Esophagus mucosa (tissue), 1 donor: ENCODE measurements at places on chromosomes 1 and 21.

- peak; percentile 44 for ATAC-seq
These were observed 69.3 kb downstream of the KCTD3 start for GRCh38 chr1:215636258-215636965.

DNA sequence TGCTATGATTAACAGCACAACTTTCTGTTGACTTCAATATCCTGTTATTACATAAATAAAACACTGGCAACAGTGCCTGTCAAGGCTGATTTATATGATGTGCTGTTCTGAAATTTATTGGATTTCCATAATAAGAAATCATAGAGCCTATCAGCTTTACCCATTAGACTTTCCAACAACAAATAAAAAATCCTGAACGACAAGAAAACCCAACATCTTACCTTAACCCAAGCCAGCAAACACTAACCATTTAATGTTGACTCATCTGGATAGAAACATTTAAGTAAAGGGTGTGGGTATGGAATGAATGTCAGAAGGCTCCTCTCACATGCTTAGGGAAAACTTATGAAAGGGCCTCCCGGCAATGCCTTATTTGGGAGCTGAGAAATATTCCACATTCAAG is 165.1 kb downstream of the SLC45A1 start:
- ATAC-seq, result peak; percentile 74

DNA sequence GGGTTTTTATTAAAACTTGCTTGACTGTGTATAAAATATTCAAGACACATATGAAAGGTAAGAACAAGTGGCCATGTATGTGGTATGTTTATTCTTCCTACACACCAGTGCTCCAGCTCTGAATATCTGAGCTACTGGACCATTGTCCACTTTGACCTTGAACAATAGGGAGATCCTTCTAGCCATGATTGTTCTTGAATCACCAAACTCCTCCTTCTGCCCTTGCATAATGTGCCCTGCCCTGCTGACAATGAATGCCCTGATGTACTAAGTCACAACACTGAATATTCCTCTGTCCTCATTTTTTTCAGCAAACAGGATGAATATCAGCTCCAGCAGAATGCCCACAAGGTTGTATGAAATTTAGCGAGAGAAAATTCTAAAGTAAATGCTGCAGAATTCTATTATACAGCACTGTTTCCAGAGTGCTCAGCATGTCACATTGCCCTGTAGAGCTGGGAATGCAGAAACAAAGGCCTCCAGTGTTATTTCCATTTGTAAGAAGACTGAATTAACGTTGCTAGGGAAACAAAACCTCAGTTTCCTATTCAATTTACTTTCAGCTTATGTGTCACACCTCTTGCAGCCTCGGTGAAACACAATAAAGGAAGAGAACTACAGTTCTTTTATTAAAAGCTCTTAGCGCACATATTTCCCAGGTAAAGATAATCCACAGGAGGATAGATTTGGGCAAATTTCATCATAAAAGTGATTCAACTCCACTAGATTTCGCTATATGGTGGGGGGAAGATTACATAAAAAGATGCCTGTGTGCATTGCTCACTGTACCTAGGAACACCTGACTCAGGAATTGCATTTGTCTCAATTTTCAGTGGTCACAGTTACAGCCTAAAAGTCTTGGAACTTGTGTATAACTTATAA is 187.4 kb upstream of the ATP1B1 start:
- ATAC-seq, result peak; percentile 66

DNA sequence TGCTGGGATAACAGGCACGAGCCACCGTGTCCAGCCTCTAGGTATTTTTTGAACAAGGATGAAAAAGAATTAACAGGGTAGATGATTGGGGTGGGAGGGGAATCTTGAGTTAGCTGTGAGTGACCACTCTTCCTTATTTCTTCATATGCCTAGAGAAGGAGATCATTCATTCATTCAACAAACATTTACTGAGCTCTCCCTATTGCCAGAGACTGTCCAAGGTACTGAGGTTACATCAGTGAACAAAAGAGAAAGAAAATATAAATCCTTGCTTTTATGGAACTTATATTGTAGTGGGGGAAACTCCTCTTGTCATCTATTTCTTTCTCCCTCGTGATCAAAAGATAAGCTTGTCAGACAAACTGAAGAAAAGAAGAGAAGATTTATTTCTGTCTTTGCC is 62.9 kb downstream of the S1PR1 start:
- no peak for ATAC-seq

DNA sequence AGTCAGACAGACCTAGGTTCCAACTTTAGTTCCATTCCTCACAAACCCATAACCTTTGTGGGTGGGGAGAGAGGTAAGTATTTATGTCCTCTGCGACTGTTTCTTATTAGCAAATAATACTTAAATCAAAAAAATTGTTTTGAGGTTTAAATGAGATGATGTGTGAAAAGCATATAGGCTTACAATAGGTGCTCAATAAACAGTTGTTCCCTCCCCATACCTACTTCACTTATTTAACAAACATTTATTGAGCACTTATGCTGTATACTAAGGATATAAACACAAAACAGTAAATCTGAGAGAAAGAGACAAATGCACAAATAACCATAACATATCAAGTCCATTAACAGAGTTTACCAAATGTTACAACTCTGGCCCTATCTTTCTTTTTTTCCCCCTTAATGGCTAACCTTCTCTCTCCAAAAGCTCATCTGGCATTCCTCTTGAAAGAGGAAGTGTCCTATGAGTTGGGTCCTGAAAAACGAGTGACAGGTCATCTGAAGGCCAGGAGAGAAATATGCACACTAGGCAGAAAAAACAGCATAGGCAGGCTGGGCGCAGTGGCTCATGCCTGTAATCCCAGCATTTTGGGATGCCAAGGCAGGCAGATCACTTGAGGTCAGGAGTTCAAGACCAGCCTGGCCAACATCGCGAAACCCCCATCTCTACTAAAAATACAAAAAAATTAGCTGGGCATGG is 10.3 kb downstream of the PIGM start:
- no peak for ATAC-seq

DNA sequence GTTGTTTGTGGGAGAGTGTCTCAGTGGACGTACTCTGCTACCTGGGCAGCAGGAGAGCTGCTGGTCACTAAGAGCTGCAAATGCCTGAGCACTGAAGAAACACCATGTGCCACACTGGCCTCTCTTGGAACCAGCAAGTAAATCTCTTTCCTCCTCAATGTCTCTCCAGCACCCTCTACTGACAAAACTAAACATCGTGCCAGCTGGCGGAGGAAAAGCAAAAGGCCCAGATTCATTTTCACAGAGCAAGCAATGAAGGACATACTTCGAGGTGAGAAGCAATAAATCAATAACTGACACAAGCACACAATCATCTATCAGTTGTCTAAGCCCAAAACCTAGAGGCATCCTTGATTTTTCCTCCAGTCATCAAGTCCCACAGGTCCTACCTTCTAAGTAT is 78.1 kb downstream of the RERE start:
- ATAC-seq, result no peak

DNA sequence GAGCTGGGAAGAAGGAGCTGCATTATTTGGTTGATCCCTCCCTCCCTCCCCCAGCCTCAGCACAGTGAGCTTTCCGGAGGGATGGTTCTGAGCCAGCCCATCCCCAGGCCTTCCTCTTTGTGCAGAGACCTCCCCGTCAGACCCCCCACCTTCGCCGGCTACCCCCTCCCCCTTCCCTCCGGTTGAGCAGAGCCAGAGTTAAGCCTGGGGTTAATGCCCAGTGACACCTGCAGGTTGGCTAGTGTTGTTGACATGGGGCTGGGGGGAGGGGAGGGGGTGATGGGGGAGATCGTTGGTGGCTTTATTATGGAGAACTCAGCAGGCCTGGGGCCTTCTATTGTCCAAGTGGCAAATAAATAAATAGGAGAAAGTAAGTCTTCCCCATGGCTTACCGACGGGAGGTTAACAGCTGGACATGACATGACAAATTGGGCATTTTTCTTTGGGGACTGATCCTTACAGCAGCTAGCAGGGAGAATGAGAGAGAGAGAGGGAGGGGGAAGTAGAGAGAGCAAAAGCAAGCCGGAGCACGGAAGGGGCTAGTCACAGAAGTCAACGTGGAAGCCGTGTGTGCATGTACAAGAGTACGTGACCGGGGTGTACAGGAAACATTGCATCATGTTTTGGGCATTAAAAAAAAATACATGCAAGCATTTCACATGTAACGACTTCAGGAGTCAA is 131.1 kb downstream of the TMEM53 start:
- ATAC-seq, result no peak

- peak; percentile 20 for ATAC-seq
These were observed 140.8 kb upstream of the RAB4A start for GRCh38 chr1:229130028-229130668.

- peak; percentile 84 for ATAC-seq
These were observed 29.8 kb upstream of the BMP8B start for GRCh38 chr1:39818482-39818881.

DNA sequence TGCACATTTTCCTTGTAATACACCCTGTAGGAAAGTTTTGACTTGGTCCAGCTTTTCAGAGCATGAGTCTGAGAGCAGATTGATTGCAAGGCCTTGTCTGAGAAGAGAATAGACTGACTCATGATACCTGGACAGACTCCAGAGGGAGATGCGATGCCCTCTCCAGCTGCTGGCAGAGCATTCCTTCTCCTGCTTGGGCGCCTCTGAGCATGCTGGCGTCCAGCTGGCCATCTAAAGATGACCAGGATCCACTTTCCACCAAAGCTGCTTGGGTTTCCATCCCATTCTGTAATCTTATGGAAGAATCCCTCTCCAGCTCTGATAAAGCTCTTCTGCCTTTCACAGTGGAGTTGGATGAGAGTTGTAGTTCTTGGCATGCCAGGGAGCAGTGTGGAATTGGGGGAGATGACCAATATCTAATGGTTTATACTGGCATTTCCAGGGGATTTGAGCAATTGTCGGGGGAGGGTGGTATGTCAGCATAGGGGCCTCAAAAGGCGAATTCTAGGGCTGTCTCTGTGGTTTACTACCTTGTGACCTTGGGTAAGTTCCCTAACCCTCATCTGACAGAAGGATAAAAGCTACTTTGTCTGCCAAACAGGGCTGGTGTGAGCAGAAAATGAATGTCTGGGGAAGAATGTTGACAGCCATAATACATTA is 19.5 kb downstream of the SZRD1 start:
- ATAC-seq, result peak; percentile 60

GRCh38 chr1:221097479-221098281 is 218.4 kb downstream of the HLX start:
- ATAC-seq, result peak; percentile 13

DNA sequence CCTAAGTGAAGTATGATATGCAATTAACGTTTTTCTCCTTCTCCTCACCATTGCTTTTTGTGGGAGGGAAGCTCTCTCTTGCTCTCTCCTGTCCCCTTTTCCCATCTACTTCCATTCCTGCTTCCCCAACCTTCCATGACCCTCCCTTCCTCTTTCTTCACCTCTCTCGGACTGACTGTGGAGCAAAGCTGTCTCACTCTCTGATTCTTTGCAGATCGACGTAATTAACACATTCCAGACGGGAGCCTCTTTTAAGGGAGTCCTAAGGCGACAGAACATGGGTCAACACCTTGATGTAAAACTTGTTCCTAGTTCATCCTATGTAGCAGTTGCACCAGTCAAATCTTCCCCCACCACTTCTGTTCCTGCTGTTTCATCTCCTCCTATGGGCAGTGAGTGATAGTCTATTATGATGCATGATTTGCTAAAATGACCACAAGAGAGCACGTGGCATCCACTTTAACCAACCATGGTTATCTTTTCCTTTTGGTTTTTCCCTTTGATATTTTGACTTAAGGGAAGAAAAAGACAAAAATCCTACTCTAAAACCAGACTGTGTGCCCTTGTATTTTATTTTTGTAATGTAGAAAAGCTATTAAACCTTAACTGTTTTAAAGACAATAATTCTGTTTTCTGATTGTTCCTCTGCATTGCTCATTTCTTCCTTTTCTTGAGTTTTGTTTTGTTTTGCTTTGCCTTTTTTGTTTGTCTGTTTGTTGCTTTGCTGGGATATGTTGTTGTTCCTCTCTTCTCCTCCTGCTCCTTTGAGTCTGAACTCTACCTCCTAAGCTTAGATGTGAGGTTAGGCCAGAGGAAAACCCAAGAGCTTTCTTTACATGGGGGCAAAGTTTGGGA is 31.7 kb upstream of the LAX1 start:
- no peak for ATAC-seq

DNA sequence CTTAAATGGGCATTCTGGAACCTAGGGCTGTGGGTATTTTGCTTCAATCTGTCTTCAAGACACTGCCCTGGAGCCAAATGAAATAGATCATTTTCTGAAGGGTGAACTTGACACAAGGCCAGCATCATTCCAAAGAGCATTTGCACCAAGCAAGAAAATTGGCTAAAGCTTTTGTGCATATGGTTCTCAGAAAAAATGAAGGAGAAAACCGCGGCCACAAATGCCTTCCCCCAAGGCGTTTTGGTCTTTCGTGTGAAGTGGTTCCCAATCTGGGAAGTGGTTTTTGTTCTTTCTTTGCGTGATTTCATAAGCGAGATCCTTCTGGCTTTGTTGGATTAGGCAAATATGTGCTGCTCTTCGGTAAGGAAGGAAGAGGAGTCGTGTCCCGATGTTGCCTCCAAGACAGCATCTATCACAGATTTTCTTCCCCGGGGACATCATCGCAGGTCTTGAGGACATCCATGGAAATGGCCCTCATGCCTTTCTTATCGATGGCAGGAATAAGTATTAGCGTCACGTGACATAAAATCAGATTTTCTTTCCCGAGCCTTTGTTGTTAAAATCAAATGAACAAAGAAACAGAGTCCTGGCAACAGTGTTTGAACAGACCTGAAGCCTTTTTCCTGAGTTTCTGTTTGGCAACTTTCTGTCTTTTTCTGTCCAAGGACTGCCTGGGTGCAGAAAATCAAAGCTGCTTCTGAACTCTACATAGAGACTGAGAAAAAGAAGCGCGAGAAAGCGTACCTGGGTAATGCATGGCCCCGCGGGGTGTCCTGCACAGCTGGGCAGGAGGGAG is 31.0 kb downstream of the ATP5PO start:
- ATAC-seq, result no peak

GRCh38 chr1:58815686-58816071 is 31.8 kb upstream of the JUN start:
- ATAC-seq, result peak; percentile 38

DNA sequence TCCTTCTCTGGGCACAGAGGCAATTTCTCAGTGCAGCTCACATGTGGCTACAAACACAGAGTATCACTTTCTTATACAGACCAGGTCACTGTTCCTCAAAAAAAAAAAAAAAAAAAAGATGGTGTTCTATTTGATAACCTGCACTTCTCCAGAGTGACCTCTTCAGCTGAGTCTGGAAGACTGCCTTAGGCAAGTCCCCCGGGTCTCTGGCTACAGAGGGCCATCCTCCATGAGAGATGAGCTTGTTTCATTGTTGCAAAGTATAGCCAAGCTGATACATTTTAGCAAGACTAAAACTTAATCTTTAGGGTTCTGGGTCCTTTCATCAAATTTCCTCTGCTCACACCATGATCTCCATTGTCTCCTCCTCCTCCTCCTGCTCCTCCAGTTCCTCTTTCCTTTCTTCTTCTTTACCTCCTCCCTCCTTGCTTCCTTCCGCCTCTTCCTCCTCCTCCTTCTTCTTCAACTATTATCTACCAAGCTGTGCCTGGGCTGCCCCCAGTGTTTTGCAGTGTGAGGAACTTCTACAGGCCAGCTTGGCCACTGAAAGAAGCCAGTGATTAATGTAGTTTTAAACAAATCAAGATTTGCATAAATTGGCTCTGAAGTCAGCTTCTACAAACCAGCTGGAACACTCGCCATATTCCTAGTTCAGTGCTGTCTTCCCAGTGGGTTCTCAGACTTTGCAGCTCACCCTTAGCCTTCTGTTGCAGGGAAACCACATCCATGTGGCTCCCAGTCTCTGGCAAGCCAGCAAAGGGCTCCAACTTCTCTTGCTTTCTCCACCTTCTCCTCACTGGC is 139.4 kb downstream of the RUNX1 start:
- ATAC-seq, result no peak

- no peak for ATAC-seq
These were observed 32.5 kb upstream of the SSX2IP start for GRCh38 chr1:84722794-84723193.

- ATAC-seq, result no peak
These were observed 10.8 kb downstream of the LYST start for GRCh38 chr1:235855811-235856429.
